ENCODE measurements at places on chromosomes 2 and 18.

GRCh38 chr2:74618410-74619083, 29.6 kb downstream of the M1AP start:
- DNase-seq: no peak

GRCh38 chr2:32977228-32977758, 30.5 kb downstream of the LTBP1 start:
- DNase-seq: no peak

DNA sequence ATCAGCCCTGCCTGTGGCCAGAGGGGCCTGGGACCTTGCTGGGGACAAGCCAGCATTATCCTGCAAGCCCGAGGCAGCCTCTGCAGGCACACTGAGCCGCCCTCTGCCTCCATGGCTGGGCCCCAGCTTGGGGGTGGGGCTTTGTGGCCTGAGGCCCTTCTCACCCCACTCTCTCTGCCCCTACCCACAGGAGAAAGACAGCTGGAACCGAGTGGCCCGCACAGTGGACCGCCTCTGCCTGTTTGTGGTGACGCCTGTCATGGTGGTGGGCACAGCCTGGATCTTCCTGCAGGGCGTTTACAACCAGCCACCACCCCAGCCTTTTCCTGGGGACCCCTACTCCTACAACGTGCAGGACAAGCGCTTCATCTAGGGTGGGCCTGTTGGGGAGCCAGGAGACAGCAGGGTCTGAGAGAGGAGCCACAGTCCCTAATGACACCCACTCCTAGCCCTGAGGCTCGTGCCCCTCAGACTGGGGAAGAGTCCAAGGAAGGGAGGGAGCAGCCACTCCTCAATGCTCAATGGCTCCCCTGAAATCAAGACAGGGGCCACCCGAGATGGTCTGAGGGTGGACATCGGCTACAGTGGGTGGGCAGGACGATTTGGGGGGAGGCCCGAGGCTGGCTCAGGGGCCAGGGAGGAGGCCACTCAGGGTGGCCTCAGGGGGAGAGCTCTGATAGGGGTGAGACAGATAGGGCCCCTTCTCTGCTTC, 4.4 kb upstream of the CHRNG start:
- DNase-seq: no peak

DNA sequence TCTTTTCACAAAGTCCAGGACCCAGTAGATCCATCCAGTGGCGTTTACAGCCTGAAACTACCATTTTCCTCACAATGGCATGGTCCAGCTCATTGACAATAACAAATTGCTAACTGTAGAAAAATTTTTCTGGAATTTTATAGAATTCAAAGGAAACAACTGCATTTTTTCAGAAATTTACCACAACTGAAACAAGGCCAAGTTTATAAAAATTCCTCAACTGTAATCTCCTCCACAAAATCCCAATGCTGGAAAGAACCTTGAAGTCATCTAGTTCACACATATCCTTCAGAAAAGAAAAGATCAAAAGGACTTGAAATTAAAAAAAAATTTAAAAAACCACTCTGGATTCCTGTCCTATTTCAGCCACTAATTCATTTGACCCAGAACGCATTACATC, 226.0 kb upstream of the CTAGE1 start:
- DNase-seq: no peak

GRCh38 chr18:78868330-78869316, 111.0 kb upstream of the SALL3 start:
- DNase-seq: no peak

DNA sequence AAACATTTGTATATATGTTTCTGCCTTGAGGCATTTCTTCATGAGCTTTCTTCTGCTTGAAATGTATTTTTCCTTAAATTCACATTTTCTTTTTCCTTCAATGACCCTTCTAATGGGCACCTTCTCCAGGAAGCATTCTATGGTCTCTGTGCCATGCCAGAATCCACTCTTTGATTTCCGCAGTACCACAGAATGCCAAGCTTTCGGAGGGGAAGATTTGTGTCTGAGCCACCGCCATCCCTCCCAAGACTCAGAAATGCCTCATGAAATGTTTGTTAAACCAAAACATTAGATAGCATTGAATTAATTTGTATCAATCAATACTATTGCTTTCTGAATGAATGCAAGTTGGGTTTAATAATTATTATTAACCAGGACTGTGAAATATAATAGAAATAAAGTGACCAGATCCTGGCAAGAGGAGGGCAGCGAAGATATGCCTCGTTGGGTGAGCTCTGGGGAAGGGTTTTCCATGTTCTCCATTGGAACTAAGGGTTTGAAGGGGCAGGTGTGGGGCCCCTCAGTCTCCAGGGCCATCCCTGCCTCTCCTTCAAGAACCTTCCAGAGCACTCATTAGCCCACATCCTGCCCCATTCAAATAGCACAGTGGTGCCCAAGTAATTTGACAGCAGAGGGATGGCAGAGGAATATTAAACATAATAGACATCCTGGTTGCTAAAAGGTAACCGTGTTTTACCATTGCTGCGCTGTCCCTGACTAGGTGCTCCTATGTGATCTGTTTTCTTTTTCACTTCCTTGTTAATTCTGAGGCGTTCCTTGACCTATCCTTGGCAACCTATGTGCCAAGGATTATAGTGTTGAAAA, 189.6 kb downstream of the MYCN start:
- no peak for DNase-seq

DNA sequence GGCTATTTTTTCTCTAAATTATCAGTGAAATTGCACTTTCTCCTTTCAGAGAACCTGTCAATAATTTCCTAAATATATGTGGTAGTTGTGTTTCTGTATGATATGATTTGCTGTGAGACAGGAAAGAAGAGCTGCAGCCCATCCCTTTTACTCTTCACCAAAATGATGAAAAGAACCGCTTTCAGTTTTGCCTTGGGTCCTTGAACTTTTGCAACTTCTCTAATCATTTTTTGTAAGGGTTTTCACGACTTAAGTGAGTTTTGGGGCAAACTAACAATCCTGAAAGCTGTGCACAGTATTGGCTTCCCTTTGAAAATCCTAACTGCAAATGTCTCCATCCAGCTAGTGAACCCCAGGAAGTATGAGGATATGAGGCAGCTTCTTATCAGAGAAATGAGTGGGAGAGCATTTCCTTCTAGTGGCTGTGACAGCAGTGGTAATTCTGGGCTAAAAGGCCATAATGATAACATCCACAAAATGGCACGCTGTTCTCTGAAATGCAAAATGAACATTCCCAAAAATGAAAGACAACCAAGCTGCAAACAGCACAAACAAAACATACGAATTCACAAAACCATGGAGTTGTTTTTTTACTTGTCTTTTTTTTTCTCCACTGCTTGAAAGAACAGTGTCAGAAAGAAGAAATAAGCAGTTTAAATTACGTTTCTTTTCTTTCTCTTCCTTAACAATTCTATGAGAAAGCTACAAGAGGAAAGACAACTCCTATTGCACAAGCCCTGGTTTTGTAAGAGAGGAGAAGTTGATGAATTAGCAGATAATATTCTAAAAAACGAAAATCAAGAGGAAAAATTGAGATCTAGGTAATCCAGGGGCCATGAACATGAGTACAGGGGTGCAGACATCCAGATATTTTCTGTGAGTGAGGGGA, 1291.6 kb upstream of the ZEB2 start:
- DNase-seq: peak; percentile 66

DNA sequence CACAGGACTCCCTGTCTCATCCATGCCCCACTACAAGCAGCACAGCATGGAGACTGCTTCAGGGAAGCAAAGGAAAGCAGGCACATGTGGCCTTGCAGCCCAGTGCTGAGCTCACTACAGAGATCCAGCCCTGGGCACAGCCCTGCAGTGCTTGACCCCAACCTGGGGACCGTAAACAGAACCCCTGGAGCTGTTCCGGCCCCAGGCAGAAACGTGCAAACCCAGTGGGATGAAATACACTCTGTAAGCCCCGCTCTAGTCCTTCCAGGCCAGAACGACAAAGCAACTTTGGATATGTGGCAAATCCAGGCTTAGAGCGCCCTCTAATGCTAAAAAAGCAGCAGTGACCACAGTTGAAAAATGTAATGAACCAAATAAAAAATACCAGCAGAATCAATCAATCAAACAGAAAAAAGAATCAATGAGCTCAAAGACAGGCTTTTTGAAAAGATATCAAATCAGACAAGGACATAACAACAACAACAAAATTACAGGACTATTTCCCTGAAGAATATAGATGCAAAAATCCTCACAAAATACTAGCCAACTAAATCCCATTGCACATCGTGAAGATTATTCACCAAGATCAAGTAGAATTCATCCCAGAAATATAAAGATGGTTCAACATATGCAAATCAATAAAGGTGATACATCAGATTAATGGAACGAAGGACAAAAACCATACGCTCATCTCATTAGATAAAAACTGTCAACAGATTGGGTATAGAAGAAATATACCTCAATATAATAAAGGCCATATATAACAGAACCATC, 45.6 kb downstream of the ZNF519 start:
- peak; percentile 33 for DNase-seq

DNA sequence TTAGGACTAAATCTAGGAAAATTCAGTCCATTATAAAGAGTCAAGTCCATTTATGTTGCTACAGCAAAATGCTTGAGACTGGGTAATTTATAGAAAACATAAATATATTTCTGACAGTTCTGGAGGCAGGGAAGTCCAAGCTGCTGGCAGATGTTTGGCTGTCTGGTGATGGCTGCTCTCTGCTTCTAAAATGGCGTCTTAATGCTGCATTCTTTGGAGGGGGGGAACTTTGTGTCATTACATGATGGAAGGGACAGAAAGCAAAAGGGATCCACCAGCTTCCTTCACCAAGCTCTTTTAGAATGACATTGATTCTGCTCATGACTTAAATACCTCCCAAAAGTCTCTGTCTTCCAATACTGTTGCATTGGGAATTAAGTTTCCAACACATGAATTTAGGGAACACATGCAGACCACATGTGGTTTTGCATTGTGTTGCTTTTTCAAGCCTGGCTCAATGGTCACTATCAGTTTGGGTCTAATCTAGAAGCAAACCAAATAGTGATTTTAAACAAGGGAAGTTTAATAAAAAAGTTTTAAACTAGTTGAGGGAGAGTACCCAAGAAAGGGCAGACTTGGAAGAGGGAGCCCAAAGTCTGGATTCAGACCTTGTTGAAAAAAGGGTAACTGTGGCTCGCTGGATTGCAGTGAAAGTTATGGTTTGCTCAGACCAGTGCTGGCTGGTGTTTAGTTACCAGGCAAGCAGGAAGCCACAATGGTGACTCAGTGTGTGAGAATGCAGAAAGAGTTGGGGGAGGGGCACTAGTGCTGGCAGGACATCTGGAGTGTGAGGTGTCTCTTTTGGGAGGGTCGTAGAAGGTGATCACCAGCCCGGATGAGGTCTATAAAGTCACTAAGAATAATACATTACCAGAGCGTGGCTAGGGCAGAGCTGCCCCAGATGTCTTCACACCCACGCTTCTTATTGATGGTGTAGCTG, 30.8 kb downstream of the C18orf54 start:
- peak; percentile 40 for DNase-seq

GRCh38 chr18:61743775-61744531, 148.9 kb downstream of the RNF152 start:
- no peak for DNase-seq

DNA sequence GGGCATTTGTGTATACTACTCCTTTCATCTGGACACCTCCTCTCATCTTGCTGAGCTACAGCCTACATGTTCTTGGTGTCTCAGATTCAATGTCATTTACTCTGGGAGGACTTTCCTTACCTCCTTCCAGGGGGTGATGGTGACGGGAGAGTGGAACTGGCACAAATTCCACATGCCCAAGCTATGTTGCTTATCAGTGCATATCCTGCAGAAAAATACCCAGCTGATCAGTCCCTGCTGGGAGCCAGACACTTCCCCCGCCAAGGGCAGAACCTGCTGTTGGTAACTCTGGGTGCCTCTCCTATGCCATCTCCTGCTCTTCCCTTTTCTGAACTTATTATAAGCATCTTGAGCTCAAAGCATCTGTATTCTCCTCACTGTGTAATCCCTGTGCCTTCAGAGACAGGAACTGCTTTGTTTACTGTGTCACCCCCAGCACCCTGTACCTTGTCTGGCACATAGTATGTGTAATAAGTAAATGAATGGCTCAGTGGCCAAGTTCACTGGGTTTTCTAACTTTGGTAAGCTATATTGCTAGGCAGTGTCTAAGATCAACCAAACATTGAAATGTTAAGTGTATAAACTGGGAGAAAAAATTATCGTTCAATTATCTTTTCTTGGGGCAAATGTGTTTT, 87.7 kb upstream of the LPIN2 start:
- no peak for DNase-seq

DNA sequence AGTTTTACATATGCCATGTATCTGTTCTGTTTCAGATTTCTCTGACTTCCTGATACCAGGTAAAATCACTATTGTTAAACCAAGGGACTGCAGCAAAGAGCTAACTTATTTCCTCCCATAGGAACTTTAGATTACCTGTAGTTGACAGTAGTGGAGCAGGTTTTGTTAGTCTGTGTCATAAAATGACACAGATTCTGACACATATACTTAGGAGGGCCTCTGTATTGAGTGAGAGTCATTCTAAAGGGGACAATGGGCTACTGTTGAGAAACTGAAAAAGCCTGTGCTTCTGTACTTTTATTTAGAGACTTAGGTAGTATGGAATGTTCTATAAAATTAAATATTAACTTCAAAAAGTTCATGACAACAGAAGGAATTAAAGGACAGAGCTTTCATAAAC, 48.2 kb downstream of the KCMF1 start:
- no peak for DNase-seq

GRCh38 chr2:167381349-167381748, 493.1 kb downstream of the XIRP2 start:
- no peak for DNase-seq

- peak; percentile 94 for DNase-seq
Observed at GRCh38 chr2:95260028-95261023, 13.9 kb upstream of the PROM2 start.

DNA sequence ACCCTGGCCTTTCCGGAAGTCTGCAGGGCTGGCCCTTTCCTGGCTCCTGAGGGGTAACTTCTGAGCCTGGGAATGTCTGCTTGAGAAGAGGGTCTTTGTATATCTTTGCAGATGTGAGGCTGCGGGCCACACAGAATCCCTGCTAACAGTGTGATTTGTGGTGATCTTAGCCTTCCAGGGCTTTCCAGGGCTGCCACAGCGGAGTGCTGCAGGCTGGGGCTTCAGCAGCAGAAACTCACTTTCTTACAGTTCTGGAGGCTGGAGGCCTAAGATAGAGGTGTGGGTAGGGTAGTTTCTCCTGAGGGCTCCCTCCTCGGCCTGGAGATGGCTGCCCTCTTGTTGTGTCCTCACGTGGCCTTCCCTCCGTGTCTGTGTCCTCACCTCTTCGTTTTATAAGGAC, 294.7 kb upstream of the HS6ST1 start:
- DNase-seq: no peak

DNA sequence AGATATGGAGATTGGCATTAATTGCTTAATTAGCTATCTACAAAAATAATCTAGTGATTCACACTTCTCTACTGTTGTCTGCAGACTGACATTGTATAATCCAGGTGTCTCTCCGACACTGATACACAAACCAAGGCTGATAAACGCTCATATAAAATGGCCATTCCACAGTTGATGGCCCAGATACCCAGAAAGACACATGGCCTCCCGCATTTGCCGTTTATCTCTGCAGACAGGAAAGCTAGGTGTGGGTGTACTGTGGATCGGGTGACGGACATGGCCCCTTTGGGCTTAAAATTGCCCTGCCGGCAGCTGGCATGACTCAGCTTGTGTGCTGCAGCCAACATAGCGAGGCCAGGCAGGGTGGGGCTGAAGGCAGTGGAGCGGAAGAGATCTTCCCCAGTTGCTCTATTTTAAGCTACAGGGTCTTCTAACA, 18.5 kb downstream of the PMAIP1 start:
- DNase-seq: peak; percentile 57
